ENCODE measurements at places on chromosomes 1 and 21.

GRCh38 chr21:38631676-38632075 lies 133.4 kb upstream of the ERG start:
- DNase-seq = no peak

DNA sequence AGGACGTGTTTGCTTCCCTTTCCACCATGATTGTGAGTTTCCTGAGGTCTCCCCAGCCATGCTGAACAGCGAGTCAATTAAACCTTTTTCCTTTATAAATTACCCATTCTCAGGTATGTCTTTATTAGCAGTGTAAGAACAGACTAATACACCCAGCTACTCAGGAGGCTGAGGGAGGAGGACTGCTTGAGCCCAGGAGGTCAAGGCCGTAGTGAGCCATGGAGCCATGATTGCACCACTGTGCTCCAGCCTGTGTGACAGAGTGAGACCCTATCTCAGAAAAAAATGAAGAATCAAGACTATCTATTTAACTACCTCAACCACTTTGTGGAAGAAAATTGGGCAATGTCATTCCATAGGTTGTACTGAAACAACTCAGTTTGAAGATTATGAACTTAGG lies 54.6 kb upstream of the SEC16B start:
- DNase-seq = no peak

DNA sequence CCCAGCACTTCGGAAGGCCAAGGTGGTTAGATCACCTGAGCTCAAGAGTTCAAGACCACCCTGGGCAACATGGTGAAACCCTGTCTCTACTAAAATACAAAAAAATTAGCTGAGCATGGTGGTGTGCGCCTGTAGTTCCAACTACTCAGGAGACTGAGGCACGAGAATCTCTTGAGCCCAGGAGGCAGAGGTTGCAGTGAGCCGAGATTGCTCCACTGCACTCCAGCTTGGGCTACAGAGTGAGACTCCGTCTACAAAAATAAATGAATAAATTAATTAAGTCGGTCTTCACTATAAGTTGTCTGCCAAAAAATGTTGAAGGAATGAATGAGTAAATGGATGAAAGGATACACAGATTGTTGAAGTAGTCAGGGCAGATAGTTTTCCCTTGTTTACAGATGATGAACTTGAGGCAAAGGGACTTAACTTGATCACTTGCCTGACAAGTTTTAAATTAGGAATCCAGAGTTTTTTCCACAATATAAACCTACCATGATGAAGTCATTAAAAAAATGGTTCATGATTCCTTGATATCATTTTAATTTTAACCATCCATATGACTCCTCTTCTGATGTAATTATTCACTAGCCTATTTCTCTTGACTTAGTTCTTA lies 130.8 kb downstream of the TLR5 start:
- DNase-seq = no peak

GRCh38 chr1:219574484-219575087 lies 38.3 kb downstream of the ZC3H11B start:
- DNase-seq = no peak

DNA sequence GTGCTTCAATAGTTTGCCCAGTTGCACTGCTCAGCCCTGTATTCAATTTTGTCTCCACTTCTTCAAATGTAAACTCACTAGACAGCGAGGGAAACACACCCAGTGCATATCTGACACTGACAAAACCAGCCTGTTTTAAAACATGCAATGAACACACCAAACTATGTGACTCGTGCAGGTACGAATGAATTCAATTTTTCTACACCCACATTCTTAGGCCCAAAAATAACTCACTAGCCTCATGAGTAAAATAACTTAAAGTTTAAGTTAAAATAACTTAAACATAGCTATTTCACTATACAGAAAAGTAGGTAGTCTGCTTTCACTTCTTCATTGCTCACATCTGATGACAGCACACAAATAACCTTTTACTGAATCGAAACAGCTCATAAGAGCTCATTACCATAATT lies 21.1 kb downstream of the TTC13 start:
- DNase-seq = no peak

GRCh38 chr1:23692308-23692871 lies 784 bp downstream of the RPL11 start:
- no peak for DNase-seq

DNA sequence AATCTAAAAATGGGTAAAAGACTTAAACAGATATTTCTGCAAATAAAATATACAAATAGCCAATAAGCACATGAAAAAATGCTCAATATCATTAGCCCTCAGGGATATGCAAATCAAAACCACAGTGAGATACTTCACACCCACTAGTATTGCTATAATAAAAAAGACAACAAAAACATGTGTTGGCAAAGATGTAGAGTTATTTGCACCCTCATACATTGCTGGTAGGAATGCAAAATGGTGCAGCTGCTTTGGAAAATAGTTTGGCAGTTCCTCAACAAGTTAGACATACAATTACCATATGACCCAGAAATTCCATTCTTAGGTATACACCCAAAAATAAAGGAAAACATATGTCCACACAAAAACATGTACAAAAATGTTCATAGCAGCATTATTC lies 30.2 kb downstream of the ZZZ3 start:
- DNase-seq = no peak

DNA sequence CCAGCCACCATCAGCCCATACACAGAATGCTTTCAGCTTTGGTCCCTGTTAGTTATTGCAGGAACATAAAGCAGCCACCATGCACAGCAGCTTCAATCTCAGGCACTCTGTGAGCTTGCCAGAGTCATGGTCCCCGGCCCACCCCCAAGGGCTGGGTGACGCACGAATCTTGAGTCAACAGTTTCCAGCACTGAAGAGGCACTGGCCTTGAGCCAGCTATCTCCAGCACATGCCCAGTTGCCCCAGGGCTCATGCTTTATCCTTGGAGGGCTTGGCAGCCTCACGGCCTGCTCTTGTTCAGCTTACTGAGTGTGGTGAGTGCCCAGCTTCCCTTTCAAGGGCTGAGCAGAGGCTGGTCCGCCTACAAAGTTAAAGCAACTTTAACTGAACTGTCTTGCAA lies 200.7 kb upstream of the RAB4A start:
- DNase-seq = no peak

DNA sequence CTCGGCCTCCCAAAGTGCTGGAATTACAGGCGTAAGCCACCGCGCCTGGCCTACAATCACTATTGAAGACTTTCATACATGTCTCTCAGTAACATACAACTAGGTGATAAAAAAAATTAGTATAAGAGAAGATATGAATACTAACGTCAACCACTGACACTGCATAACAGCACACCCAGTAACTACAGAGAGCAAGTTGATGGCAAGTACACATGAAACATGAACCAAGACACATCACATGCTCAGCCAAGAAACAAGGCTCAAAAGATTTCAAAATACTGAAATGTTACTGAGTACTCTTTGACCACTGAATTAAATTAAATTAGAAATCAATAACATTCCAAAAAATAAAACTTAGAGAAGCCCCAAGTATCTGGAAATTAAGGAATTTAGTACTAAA lies 168.1 kb downstream of the SLC45A1 start:
- DNase-seq = no peak

- DNase-seq = no peak
These were observed 23.3 kb upstream of the PTGFRN start for GRCh38 chr1:116886291-116886878.

DNA sequence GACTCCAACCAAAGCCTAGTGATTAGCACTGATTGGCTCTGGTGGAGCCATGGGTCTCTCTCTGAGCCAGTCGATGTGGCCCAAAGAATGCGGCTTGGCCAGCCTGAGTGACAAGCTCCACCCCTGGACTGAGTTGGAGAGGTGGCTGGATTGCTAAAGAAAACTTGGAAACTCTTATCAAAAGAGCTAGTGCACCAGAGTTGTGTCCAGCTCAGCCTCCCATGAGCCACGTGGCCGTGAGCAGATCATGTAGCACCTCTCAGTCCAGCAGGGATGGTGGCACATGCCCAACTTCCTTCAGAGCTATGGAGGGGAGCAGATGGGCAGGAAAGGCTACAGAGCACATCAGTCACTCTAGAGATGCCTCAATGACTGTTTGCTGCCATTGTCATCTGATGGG lies 142.8 kb upstream of the VAMP3 start:
- no peak for DNase-seq

DNA sequence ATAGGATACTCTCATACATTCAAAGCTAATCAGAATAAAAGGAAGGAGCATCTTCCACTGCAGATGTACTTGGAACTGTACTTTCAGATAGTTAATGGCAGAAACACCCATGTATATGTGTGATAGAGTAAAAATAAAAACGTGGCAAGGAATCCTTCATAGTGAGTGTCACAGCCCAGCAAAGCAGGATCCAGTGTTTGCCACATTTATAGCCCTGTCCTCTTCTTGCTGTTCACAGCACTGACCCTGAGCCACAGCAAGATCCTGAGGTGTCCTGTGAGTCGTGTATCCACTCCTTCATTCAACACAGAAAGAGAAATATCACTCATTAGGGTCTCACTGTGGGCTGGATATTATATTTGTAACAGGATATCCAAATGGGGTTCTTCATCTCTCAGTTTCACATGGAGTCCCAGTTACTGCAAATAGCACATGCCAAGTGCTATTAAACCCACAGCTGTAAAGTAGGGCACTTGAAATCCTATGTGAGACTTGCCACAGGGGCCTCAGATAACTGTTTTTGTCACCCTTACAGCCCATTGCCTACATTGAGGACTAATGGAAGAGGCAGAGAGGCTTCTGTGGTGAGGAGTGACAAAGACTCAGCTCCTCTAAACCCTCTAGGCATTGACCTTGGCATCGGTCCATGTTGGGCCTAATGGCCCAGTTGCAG lies 41.3 kb downstream of the CYP2J2 start:
- DNase-seq = no peak

GRCh38 chr1:247456914-247457639 lies 827 bp downstream of the OR2B11 start:
- DNase-seq = no peak

DNA sequence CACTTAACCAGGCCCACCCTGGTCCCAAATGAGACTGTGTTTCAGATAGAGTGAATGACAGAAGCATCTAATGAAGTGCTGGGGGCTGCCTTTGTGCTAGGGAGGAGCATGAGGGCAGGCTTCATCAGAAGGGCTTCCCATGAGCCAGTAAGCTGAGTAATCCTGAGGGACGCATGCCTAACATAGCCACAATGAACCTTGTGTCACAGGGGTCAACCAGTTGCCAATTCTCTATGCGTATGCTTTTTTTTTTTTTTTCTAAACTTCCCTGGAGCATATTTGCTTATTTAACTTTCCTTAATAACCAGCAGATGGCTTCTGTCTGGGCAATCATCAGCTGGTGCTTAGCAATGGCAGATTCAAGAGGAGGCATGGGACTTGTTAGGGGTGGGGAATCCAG lies 25.5 kb upstream of the CYP2J2 start:
- no peak for DNase-seq

GRCh38 chr1:155307247-155307740 lies 1.4 kb upstream of the FDPS start:
- peak; percentile 51 for DNase-seq

DNA sequence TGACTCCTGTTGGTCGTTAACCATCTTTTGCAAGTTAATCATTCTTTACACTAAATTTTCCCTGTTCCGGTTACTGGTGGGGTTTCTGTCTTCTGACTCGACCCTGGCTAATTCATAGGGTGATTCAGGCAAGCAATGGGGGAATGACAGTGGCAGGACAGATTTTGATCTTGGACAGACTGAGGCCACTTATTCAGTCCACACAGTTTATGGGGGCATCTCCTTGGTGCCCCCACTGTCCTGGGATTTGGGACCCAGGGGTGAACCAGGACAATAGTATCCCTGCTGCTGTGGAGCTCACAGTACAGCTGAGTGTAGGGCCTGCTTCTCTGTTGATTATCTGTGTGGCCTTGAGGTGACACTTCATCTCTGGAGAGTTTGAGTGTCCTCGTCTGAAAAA lies 540.4 kb downstream of the MATN1 start:
- DNase-seq = no peak

GRCh38 chr1:186409091-186409490 lies 33.5 kb downstream of the ODR4 start:
- no peak for DNase-seq

Data from hematopoietic multipotent progenitor cell treated with erythropoietin and hydrocortisone succinate and interleukin-3 and kit ligand, for 17 days (in vitro differentiated cells).